ENCODE measurements at places on chromosomes 7 and 10.

DNA sequence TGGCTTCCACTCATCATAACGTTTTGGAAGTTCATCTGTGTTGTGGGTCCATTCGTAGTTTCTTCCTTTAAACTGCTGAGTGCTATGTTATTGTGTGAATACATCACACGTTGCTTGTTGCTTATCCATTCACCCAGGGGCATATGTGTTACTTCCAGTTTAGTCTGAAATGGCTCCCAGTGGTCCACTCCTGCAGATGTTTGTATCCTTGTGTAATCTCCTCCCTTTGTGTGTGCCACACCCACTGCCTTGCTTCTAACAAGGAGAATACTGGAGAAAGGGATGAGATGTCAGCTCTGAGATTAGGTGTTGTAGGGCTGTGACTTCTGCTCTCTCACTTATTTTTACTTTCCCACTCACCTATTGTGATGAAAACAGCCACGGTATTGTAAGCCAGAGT lies 239.1 kb upstream of the HABP2 start:
- no peak for DNase-seq

DNA sequence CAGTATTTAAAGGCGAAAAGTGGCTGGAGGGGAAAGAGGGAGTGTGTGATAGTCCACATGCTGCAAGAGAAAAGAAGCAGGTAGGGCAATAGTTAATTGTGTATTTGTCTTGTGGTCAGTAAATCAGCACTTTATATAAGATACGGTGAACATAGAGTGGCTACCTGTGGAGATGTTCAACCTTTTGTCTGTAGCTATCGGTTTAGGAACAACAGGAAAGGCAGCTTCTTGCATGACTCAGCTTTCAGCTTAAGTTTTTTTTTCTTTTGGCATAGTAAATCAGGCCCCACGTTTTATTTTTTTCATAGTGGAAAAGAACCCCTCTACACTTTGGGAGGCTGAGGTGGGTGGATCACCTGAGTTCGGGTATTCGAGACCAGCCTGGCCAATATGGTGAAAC lies 14.2 kb upstream of the MTPN start:
- no peak for DNase-seq

DNA sequence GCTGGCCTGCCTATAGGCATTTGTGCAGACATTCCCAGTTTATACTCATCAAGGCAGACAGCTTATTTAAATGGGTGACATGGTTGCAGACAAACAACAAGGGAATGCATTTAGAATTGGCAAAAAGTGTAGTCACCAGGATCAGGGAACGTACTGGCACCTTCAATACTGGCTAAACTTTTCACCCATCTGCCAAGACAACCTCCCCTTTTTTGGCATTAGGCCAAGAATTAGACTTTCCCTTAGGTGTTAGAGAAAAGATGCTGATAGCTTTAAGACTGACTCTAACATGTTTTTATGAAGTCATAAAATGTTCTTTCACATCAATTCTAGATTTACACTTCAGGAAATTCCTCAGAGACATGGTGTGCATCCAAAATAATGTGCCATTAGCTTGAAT lies 365.9 kb downstream of the PHTF2 start:
- DNase-seq: no peak

DNA sequence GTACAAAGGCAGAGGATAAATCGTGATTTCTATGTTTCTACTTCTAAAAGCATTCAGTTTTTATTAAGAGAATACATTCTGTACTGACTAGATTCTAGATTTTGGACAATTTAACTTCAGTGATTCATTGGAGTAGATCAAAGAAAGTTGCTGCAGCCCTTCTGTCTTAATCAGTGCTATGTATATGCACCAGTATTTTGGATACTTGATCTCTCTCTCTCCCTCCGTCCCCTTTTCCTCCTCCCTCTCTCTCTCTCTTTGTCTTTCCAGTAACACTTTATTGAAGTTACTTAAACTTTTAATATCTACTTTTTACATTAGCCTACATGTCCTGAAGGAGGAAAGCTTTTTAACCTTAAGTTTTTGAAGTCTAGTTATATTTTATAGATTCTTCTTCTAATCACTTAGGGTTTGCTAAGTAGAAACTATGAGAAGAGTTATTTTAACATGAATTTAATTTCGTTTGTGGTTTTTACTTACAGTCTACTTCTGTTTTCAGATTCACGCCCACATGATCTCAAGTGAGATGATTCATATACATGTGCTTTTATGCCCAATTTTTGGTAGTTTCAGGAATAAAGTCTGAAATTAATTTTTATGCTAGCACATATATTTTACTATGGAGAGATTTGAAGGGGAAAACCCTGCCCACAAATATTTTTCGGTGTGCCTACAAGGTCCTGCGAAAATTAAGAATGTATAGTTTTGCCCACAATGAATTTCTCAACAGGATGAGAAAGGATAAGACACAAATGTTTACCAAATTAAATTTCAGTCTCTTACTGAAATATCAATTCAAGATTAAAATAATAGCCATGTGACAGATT lies 9.1 kb downstream of the MDFIC start:
- DNase-seq: no peak

DNA sequence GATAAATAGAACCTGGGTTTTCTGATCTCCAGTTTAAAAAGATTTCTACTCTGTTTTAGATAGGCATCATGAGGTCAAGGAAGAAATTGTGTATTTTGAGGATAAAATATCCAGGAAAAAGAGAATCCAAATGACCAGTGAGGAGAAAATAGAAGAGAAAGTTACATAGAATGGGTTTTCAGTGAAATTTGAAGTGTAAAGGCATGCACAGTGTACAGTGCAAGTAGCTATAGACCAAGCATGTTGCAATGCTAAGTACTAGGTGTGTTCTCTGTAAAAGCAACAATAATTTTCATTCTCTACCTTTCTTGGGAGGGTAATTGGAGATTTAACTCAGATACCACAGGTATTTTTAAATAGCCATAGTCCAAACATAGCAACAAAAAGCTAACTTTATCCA lies 22.6 kb downstream of the CDK1 start:
- no peak for DNase-seq

DNA sequence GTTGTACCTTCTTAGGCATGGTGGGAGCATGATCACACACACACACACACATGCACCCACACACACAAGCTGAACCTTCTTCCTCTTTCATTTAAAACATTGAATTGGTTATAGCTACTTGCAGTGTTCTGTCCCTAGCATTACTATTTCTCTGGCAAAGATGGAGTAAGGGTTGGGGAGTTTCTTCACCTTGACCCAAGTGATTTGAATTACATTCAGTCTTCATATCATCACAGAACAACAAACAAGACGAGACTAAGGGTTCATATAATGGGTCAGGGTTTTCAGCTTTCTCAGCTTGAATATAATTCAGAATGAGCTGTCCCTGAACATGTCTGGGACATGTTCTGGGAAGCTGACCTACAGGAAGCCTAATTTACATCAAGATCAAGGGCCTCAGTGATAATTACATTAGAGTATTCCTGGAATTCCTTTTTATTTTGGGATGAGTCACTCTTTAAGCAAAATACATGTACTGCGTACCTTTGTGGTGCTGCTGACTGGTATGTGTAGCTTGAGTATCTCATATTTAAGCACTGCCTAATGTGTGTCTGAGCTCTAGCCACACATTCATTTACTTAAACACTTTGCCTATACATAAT lies 213.5 kb upstream of the TMEM229A start:
- DNase-seq: no peak

DNA sequence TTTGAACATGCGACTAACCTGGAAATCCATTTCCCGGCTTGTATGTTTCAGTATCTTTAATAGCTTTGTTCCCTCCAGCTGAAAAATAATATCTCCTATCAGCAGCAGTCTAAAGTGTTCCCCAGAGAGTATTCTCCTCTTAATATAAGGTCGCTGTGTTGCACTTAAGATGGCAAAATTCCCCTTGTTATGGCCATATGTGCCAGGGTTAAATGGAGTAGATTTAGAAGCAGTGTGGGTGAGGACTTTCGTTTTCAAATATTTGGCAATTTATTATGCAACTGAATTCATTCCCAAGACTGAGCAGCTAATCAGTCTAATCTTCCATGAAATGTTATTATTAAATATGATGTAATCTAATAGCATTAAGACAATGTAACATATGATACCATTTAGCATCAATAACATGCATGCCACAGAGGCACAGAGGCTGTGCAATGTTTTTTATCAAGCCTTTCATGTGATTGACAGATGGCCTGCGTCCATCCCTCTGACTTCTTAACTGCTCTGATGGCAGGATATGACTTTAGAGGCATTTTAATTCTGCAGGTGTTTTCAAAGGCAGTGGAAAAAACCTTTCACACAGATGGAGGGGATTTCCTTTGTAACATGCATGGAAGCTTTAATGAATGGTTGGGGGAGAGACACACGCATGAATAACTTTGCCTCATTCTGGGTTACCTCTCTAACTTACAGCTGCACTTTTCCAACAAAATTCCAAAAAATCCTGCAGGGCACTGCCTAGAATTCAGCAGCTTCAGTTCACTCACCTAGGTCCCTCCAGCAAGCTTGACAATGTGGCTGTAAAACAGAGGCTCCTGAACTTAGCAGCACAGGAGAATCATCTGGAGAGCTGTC lies 55.1 kb upstream of the ZPBP start:
- DNase-seq: no peak
